Activated CD4-positive, CD25-positive, alpha-beta regulatory T cell treated with anti-CD3 and anti-CD28 coated beads, Interleukin-2, amount 50 U/mL, for 24 hours (primary cell): ENCODE measurements at places on chromosomes 6 and 20.
A peak's percentile ranks its signal among the peaks of the same experiment; 100 is the strongest.

DNA sequence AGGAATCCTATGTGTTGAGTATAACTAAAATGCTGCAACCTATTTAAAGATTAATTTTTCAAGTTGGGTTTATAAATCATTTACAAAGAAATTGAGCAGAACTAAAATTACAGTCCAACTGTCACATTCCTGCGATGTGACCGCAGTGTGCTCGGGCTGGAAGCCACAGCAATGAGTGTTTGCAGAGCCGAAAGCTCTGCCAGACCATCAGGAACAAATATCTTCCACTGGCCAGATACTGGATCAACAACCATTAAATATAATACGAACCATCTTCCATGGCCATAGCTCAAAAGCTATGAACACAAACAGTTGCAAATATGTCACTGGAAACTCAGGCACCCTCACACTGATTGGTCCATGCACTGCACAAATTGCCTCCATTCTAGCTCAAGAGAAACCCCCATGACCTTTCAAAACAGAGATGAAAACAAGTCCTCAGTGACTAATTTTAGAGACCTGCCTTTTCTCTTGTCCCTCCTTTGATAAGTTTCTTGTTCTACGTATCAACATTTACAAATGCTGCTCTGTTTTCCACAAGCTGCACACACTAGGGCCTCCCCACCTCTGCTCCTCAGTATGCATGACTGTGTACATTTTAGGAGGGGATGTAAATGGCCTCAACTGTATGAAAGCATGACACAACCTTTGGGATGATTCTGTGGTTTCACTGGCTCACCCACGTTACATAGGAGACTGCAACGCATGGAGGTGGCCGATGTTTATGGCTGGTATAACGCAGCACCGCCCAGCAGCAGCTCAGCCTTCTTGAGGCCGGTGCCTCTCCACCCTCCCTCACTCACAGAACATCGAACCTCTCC, 171.7 kb downstream of the WDR27 start:
- ATAC-seq: peak; percentile 89

DNA sequence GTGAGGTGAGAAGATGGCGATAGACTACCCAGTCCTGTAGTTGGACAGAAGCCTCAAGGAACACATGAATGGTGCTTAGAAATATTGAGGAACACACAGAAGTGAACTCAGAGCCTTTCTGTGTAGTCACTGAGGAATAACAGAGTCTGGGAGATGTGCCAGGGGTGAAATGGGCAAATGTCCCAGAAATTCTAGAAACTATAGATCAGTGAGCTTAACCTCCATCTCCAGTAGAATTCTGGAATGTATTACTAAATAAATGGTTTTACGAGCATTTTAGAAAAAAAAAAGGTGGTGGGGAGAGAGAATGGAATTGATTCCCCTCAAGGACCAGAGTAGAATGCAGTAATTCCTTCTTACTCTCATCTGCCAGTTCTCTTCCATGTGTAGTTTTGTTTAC, 380.0 kb downstream of the LMBRD1 start:
- no peak for ATAC-seq

DNA sequence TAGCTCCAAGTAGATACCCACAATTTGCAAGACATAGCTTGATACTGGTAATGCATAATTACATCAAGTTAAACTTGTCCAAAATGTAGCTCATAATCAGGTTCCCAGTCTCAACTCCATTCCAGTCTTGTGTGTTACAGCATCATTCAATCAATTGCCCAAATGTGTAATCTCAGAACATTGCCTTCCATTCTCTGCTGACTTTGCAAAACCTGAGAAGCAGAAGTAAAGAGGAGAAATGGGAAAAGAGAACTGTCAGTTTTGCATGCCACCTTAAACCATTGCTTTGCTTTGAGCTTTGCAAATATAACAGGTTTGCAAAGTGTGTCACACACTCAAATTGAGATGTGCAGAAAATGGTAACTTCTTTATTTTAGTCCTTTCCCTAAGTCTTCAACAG, 40.3 kb upstream of the CNKSR3 start:
- ATAC-seq: no peak

- no peak for ATAC-seq
Measured at GRCh38 chr20:45630371-45630770, 713 bp downstream of the WFDC9 start.

DNA sequence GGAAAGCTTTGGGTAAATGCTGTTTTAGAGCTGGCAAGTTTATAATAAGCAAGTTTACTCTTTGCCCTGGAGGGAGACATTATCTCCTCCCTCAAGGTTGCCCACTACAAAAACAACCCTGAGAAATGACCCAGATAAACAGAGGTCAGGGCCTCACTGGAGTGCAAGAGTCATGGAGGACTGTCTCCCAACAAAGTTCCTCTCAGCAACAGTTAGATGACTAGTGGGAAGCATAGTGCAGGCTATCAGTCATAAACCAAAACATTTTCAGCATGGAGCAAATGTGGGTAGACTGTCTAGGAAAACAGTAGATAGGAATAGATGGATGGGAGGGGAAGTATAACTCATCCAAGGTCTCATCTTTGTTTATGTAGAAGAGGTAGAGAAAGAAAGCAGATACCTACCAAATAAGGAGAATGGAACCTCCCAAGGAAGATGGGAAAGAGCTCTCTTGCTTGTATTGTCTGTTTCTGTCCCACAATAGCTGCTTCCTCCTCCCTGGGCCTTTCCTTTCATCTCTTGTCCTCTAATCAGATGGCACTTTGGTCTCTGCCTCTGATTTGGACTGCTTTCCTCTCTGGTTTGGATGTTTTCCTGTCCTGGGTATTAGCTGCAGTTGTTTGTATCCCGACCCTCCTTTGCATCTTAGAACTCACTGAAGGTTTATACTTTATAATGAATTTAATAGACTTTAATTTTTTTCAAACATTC, 95.4 kb downstream of the WASF1 start:
- ATAC-seq: no peak

GRCh38 chr6:39073471-39074355, 25.1 kb downstream of the GLP1R start:
- ATAC-seq: no peak

- ATAC-seq: no peak
Measured at GRCh38 chr6:24330137-24330732, 27.6 kb downstream of the DCDC2 start.

- ATAC-seq: no peak
Measured at GRCh38 chr6:126716826-126717509, 377.1 kb downstream of the CENPW start.

DNA sequence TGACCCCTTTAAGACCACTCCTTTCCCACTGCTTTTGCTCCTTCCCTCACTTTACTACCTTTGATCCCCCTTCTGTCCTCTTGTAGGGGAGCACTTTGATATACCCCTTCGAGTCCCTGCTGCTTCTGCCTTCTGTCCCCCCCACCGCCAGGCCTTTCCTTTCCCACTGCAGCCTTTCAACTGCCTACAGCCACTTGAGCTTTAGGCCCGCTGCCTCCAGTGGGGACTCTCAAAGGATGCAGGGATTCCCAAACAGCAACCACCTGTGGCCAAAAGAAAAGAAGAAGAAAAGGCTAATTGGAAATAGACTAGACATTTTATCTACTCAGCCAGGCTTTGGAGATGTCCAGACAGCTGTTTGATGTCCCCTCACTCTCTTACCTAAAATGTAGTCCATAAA, 77.0 kb upstream of the DTNBP1 start:
- ATAC-seq: no peak

- peak; percentile 48 for ATAC-seq
Measured at GRCh38 chr6:158622545-158623190, 21.9 kb downstream of the DYNLT1 start.

GRCh38 chr6:125132058-125132457, 21.5 kb upstream of the TPD52L1 start:
- ATAC-seq: no peak

DNA sequence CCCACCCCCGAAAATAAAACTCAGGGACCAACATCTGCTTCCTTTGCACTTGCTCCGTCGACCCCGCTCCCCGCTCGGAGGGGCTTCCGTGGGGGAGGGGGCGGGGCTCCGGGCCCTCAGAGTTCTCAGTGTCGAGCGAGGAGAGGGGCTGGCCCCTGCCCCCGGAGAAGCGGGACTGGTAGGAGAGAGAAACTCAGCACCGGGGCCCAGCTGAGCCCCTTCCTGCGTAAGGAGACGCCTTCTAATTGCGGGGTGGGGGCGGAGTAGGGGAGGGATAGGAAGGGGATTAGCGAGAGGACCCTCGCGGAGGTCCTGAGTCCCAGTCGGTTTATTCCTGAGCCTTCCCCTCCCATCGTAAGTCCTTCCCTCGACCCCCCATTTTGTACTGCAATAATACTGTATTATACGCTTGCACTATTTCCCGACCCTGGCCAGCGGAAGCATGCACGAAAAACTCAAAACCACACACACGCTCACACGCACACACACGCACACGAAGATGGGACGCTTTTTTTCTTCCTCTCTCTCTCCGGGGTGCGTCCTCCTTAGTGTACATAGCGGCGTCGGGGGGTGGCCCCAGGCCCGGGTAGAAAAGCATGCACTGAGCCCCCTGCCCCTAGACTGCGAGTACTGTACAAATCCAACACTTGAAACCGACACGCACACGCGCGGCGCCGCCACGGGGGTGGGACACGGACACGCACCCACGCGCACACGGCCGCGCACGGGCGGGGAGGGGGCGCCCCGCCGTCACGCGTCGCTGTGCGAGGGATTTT, 22.1 kb upstream of the SLC22A7 start:
- ATAC-seq: peak; percentile 47

DNA sequence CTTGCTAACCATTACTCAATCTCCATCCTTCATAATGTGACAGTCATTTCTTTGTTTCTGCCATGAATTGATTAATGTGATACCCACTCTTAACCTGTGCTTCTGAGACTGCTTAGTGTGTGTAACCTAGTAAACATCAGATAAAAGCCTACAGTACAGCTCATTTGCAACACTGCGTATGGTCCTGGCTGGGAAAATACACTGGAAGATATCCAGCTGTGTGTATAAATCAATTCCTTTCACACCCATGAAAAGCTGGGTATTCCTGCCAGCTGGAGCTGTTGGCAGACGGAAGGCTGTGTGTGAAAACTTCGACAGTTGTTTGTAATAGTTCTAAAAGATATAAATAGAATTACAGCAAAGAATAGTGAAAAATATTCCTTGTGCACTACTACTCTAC, 509.2 kb downstream of the FRK start:
- ATAC-seq: no peak

DNA sequence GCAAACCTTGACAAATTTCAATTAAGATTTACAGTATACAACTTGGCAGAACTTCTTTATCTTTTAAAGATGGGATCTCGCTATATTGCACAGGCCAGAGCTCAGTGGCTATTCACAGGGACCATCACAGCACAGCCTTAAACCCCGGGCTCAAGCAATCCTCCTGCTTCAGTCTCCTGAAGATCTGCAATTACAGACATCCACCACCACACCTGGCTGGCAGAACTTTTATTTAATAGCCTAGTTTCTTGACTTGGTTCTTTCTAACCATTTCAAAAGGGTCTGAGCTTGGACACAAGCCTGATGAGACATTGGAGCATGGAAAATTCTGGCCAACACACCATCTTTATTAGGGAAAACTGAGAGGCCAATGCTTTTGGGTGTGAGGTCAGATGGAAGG, 151.6 kb upstream of the KCNG1 start:
- no peak for ATAC-seq

DNA sequence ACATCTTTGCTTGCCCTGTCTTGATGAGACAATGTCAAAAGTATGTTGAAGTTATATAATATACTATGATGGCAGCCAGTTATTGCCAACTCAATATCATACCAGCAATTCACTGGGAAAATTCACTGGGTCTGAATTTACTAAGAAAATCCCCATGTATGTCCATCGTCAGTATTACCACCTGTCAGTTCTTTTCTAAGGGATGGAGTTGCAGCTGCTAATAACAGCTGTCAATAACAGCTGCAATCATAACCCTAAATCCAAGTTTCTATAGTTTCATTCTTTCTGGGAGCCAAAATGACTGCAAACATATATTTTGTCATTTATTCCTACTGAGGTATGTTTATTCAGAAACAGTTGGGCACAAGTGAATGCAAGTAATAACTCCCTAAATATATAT, 132.6 kb upstream of the RIN2 start:
- ATAC-seq: no peak

- ATAC-seq: no peak
Measured at GRCh38 chr6:28901831-28902230, 22.0 kb downstream of the TRIM27 start.

- ATAC-seq: no peak
Measured at GRCh38 chr20:9616455-9616805, 102.0 kb downstream of the LAMP5 start.

GRCh38 chr20:30599990-30600389, 657.5 kb upstream of the DEFB115 start:
- ATAC-seq: no peak

DNA sequence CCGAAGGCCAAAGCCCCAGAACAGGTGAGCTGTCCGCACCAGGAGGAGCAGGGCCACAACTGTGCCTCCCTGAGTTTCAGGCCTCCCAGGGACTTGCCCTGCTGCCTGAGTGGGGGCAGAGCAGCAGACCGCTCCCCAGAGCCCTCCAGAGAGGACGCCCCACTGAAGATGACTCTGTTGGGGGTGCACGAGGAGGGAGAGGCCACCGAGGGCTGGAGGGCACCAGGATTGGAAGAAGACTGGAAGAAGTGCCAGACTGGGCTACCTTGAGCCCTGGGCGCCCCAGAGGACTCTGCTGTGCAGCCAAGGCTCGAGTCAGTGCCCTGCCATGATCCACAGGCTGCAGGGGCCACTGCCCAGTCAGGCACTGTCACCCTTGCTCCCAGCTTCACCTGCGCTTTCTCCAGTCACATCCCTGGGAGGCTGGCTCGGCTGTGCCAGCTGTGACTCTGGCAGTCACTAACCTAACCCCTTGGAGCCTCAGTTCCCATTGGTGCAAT, 11.3 kb downstream of the CST7 start:
- no peak for ATAC-seq

GRCh38 chr6:135637701-135638100, 140.2 kb upstream of the AHI1 start:
- ATAC-seq: no peak

- no peak for ATAC-seq
Measured at GRCh38 chr6:133707456-133707855, 181.5 kb upstream of the TCF21 start.

DNA sequence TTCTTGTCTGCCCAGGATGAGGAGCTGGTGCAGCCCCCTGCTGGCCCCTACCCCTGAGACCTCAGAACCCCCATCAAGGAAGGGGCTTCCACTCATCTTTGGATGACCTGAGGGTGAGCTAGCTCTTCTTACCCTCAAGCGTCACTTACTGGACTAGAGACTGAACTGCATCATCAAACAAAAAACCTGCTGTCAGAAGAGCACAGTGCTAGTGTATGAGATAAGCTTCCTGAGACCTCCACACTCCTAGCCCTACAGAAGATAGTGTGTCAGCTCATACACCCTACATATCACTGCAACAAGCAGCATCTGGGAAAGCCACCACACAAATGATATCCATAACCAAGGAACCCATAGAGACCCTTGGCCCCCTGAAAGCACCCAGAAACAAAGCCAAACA, 15.0 kb downstream of the SLC22A16 start:
- no peak for ATAC-seq

- ATAC-seq: no peak
Measured at GRCh38 chr6:155275808-155276480, 12.1 kb downstream of the CLDN20 start.

- no peak for ATAC-seq
Measured at GRCh38 chr6:35605600-35605999, 83.1 kb downstream of the FKBP5 start.
